ENCODE measurements at places on chromosomes 3 and 15.

- DNase-seq = no peak
These were observed 589 bp downstream of the HERC1 start for GRCh38 chr15:63833021-63833696.

GRCh38 chr3:88142094-88142624 is 7.6 kb upstream of the C3orf38 start:
- DNase-seq = no peak

DNA sequence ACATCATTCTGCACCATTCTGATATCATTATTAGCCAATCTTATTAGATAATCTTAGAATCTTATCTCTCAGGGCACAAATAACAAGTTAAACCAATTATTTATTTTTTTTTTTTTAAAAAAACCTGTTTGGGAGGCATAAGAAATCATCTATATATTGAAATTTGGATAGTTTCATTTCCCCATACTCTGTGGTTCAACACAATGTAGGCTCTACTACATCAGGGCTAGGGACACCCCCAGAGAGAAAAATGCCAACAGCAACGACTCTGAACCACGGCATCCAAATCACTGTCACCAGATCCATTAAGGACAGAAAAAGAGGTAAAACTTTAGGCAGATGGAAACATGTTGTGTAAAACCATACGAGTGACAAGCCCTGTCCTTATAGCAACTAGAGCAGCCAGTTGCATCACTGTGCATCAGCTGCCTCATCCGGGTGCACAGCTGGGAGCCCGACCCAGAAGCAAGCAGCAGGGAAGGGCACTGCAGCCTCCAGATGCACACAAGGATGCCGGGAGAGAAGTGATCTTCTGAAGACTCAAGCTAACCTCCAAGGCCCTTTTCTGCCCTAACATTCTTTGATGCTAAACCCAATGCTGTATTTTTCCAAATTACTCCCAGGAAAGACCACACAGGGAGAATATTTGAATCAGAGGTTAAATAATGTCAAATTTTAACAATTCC is 381.1 kb downstream of the CTNNB1 start:
- no peak for DNase-seq

DNA sequence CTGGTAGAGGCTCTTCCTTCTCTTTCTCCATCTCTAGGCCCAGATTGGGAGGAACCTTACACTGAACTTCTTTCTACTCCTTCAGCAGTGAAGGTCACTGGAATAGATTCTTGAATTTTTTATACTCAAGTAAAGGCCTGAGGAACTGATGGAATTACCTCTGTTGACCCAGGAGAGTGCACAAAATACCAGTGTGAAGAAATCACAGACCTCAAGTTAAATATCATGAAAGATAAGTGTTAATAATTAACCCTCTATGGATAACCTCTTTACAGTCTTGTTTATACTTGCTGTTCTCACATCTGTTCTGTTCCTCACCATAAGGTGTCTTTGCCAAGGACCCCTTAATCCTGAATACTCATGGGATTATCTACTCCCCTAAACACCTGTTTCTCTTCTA is 244.4 kb upstream of the STAC start:
- DNase-seq = peak; percentile 53

GRCh38 chr15:78110916-78111475 is 18.6 kb downstream of the SH2D7 start:
- no peak for DNase-seq
